ENCODE measurements at places on chromosomes 2 and 18. TPM values are rescaled to one million over a fixed set of nuclear protein-coding genes. Genes with fewer than 3 reads are reported as not detected.
A peak's percentile ranks its signal among the peaks of the same experiment; 100 is the strongest.

DNA sequence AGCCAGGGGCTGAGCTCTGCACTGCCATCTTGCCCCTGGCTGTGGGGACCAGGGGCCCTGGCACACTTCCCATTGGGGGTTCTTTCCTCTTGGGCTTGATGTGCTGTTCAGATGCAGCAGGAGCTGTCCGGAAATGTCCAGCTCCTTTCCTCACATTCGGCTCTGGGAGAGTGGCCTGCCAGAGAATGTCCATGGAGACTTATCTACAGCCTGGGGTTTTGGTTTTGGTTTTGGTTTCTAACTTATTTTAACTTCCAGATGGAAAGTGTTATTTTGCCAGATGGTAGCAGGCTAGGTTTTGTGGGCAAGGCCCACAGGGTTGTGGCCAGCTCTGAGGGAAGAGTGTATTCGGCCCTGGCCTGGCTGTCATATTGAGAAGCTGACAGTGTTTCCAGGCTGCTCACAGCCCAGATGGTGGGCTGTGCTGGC lies 177.3 kb downstream of the ANKRD30B start:
- H3K4me1 ChIP-seq = no peaks in the 10 kb centered on the region
- H3K27ac ChIP-seq = no peak overlapping the region
- no peaks in the 10 kb centered on the region for H3K36me3 ChIP-seq
- no peak overlapping the region for H3K4me3 ChIP-seq
- no peaks in the 10 kb centered on the region for H3K27me3 ChIP-seq

DNA sequence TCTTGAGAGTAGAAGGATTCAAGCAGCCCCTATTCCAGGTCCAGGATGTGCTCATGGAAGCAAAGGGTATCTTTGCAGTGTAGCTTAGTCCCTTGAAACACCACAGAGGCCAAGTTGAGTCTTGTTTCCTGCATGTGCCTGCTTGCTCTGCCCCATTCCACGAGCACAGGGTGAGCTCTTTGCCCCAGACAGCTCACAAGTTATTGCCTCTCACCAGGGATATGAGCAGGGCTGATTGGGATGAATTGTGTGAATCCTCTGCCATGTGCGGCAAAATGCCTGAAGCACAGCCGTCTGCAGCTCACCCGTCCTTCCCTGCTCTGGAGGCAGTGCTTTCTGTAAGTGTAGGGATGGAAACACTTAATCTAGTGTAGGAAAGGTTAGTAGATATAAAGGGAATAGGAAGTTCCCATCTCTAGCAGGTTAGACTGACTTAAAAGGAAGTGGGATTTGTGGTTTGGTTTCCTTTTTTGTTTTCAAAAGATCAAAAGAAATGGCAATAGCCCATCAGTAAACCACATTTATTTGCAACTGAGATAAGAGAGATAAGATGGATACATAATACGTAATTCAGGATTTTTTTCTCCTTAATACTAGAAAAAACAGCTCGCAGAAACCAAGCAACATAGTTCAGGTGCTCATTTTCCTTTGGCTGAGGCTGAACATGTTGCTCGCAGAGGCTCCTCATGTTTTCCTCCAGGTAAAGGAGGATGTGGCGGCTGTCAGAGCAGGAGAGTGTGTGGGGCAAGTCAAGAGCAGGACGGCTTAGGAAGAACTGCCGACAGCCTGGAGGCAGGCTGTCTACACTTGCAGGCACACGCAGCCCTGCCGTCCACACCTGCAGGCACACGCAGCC lies 41.4 kb downstream of the TMEM182 start:
- DNase-seq = no peak
- H3K4me1 ChIP-seq = peaks cover 10% of the 10 kb centered on the region
- no peak overlapping the region for H3K4me3 ChIP-seq
- H3K36me3 ChIP-seq = no peaks in the 10 kb centered on the region

Gene CAD
- total RNA-seq = 86.4 TPM

DNA sequence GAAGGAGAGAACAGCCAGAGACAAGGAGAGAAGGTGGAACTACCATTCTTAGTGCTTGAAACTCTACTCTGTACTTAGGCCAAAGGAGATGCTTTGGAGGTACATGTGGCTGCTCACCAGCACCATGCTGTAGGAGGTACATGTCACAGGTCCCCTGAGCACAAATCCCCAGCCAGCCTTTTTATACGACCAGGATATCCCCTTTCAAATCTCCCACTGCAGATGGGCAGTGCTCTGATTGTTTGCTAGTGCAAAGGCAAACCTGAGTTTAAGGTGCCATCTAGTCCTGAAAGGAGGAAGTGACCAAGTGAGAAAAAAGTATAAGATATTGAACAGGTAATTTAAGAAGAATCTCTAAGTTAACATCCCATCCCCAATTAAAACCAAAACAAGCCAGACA lies 17.1 kb upstream of the TTC21B start:
- H3K27ac ChIP-seq = no peak overlapping the region
- no peak overlapping the region for H3K4me3 ChIP-seq
- no peaks in the 10 kb centered on the region for H3K4me1 ChIP-seq
- H3K27me3 ChIP-seq = no peaks in the 10 kb centered on the region
- H3K36me3 ChIP-seq = no peaks in the 10 kb centered on the region

Gene HOXD4
- 1.2 TPM for total RNA-seq

GRCh38 chr2:231397011-231397927 lies 1.8 kb downstream of the B3GNT7 start:
- no peak for DNase-seq
- no peak overlapping the region for H3K27ac ChIP-seq
- no peak overlapping the region for H3K4me3 ChIP-seq
- no peaks in the 10 kb centered on the region for H3K27me3 ChIP-seq

DNA sequence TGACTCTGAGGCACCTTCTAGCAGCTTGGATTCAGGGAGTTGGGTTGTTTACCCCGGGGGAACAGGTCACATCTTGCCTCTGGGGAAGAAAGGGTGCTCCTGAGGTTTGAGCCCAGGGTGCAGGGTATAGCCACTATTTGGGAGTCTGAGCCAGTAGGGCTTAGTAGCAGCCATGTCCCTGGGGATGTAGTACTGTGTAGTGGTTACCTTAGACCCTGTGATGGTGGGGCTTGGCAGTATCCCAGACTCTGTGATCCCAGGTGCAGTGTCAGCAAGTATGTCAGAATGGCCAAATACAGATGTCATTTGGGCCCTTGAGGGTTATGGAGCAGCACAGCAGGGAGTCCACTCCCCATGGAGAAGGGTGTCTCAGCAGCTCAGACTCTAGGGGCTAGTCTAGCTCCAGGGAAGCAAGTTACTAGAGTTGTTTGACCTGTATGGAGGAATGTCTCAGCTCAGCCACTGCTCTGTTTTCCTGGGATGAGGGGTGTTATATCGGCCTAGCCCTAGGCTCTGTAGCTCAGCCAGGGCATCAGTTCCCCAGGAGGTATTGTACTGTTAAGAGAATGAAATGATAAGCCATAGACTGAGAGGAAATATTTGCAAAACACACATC lies 151.3 kb downstream of the UBR3 start:
- no peaks in the 10 kb centered on the region for H3K36me3 ChIP-seq
- H3K4me1 ChIP-seq = no peaks in the 10 kb centered on the region
- H3K4me3 ChIP-seq = no peak overlapping the region
- DNase-seq = no peak
- no peak overlapping the region for H3K27ac ChIP-seq

- H3K27me3 ChIP-seq = no peaks in the 10 kb centered on the region
- H3K4me3 ChIP-seq = no peak overlapping the region
- no peak for DNase-seq
- no peaks in the 10 kb centered on the region for H3K4me1 ChIP-seq
- H3K27ac ChIP-seq = no peak overlapping the region
Measured at GRCh38 chr2:73859721-73860586, 31.2 kb downstream of the STAMBP start.

DNA sequence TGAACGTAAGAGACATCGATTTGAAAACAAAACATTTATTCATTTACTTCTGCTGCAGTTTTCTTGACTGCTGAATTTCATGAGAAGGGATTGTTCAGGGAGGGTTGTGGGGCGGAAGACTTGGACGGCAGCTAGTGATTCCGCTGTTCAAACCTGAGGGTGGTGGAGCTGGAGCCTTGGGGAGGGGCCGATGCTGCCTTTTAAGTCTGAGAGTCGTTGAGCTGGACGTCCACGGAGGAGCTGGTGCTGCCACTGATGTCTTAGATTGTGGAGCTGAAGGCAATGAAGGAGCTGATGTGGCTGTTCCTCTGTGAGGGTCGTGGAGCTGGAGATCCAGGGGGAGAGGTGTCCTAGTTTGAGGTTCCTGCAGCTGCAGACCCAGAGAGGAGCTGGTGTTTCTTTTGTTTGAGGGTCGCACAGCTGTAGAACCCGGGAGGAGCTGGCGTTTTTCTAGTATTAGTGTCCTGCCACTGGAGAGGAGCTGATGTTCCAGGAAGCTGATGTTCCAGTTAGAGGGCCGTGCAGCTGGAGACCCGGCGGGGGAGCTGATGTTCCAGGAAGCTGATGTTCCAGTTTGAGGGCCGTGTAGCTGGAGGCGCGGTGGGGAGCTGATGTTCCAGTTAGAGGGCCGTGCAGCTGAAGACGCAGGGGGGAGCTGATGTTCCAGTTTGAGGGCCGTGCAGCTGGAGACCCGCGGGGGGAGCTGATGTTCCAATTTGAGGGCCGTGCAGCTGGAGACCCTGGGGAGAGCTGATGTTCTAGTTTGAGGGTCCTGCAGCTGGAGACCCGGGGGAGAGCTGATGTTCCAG lies 150.9 kb downstream of the RTP5 start:
- no peaks in the 10 kb centered on the region for H3K27me3 ChIP-seq
- no peaks in the 10 kb centered on the region for H3K36me3 ChIP-seq
- no peak overlapping the region for H3K4me3 ChIP-seq
- no peaks in the 10 kb centered on the region for H3K4me1 ChIP-seq
- DNase-seq = peak; percentile 48
- H3K27ac ChIP-seq = no peak overlapping the region

Gene HOXD8
- not detected for total RNA-seq

GRCh38 chr2:159703491-159703890 lies 8.8 kb upstream of the MARCHF7 start:
- H3K4me3 ChIP-seq = no peak overlapping the region
- no peak for DNase-seq
- H3K4me1 ChIP-seq = 0 out of 2 replicates have a peak, but pooled peaks cover 7% of the 10 kb centered on the region

Gene ATP6V1B1
- 2.6 TPM for total RNA-seq
